Stimulated activated CD4-positive, alpha-beta T cell treated with anti-CD3 and anti-CD28 coated beads, Interleukin-1b, Interleukin-23, amount 100 ng/mL, for 4 hours (primary cell): ENCODE measurements at places on chromosomes 12 and 14.

DNA sequence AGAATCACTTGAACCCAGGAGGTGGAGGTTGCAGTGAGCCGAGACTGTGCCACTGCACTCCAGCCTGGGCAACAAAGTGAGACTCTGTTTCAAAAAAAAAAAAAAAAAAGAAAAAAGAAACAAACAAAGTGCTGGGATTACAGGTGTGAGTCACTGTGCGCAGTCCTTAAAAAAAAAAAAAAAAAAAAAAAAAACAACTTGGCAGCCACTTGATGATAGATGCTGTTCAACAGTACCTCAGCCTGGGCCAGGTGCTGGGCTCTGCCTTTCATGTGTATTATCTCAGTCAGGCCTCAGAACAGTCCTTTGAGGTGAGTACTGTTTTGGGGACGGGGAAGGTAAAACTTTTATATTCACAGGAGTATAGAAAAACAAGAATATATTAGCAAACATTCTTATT lies 9.6 kb downstream of the ACADS start:
- DNase-seq: no peak

DNA sequence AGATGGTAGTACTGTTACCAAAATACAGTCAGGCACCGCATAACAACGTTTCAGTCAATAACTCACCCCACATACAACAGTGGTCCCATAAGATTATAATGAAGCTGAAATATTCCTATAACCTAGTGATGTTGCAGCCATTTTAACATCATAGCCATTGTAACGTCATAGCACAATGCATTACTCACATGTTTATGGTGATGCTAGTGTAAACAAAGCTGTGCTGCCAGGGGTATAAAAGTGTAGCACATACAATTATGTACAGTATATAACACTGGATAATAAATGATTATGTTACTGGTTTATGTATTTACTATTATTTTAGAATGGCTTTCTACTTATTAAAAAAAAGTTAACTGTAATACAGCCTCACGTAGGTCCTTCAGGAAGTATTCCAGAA lies 37.0 kb downstream of the GPR137C start:
- no peak for DNase-seq

DNA sequence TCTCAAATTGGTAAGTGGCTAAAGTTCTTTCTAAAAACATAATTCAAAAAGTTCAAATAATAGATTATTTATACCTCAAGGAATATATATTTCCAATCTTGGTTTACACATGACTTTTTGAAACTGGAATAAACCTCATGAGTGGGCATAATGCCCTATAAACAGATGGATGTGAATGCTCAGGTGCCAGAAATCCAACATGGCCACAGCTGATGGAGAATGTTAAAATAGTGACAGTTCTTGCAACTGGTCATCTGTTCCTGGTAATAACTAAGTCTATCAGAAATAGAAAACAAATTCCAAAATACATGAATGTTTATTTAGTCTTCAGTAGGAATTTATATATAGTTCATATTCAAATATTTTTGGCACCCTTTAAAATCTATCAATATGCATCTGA lies 21.6 kb upstream of the CNOT2 start:
- no peak for DNase-seq

DNA sequence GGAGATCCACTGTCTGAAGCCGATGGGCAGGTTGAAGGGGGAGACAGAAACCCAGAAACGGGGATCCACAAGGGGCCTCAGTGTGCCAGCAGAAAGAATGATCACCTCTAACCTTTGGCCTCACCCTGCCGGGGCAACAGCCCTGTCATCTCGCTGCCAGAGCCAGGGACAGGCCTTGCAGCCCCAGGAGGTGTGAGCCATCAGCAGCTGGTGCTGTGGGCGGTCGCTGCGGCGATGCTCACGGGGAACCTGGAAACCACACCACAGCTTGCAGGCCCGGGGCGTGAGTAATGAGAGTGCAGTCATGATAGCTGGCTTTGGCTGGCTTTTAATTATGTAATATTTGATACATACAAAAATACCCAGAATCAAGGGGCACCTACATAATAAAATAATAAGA lies 4.7 kb upstream of the TTC7B start:
- peak; percentile 54 for DNase-seq

DNA sequence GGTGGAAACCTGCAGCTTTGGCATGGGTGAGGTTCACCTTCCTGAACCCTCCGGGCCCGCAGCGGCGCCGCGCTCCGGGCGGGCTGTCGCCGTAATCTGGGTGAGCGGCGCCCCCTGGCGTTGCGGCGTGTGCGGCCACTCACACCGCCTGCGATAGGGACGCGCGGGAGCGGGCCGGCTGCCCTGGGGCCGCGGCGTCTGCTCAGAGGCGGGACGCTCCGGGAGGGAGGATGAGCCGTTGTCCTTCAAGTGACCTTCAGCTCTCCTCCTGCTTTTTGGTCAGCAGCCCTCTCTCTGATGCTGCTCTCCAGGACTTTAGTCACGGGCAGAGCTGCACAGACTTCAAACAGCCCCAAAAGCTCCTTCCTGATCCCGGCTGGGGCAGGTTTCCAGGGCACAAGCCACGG lies 211.7 kb upstream of the FKBP4 start:
- no peak for DNase-seq

DNA sequence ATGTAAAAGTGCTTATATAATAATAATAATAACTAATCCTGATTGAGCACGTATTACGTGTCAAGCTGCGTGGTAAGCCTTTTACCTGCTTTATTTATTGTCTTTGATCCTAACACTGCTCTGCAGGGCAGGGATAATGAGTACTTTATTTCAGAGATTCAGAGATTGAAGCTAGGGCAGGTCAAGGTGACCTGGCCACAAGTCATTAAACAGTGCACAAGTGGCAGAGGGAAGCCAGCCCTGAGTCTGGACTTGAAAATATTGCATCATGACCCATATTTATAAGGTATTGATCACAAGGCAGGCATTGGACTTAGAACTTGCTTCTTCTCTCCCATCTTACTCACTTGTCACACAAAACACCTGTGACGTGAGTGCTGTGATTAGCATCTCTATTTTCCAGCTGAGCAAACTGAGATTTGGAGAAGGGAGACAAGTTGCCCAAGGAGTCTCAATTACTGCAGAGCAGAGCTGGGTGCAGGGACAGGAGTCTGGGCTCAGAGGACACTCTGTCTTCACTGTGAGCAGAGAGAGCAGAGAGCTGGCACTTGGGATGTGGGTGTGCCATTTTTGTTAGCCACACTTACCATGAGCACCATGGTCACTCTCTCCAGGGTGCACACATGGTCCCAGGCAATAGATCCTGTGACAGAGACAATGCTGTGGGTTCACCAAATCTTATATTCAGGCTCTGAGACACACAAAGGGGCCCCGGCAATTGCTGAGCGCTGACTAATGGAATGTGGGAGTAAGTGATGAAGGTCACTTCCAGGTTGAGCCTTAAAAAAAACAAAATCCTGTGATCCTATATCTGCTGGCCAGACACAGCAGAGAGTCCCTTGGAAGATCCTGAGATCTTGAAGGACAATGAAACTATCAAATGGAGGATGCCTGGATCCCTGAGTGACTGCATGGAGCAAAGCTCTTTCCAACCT lies 113.2 kb upstream of the MED13L start:
- DNase-seq: no peak

DNA sequence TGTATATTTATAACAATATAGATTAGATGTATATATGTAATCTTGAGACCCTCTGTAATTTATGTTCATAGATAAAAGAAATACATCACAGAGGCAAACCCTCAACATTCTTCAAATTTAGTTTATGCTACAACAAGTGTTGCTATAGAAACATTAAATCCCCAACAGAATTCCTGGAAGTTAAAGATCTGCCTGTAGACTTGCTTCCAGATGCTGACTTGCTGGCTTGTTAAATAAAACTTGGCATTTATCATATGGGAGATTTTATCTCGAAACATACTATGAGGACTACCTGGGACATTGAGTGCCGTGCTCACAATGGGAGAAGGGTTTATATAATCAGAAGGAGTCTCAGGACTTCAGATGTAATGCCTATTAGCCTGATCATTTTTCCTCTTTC lies 136.3 kb upstream of the PLXNC1 start:
- DNase-seq: no peak

DNA sequence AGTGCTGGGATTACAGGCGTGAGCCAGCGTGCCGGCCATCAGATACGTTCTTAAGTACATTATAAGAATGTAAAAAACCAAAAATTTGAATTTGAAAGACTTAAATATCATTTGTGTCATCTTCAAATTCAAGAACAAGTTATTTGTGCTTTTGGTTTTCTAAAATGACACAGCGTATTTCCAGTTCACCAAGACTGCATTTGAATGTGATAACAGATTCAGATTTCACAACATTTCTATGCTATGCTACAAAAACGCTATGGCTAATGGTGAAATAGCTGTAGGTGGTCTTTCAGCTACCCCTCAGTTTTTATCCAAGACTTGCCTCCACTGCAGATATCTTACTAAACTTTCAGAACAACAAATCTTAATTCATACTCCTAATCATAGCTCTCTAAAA lies 46.7 kb downstream of the APPL2 start:
- no peak for DNase-seq

GRCh38 chr14:102731101-102731870 lies 46.0 kb upstream of the TRAF3 start:
- DNase-seq: no peak

GRCh38 chr14:90548455-90548854 lies 151.6 kb downstream of the CALM1 start:
- DNase-seq: no peak

GRCh38 chr12:101875162-101875561 lies 2.2 kb upstream of the DRAM1 start:
- no peak for DNase-seq

GRCh38 chr14:74551431-74552371 lies 58.1 kb downstream of the ISCA2 start:
- no peak for DNase-seq

DNA sequence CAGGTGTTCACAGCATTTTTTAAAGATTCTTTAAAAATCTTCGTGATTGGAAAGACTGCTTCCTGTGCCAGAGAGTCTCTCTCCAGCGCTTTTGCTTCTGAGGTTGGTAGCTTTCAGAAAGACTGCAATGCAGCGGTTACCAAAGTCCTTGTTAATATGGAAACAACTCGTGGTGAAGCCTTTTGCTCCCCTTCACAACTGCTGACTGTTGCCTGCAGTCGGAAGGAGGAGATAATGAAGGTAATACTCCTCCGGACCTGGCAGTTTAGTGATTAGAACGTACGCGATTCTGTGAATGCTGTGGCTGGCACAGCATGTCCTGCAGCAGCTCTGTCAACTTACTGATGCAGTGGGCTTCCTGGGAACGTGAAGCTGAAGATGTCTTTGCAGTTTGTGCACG lies 50.9 kb downstream of the TRAF3 start:
- DNase-seq: no peak

- DNase-seq: no peak
Measured at GRCh38 chr14:89303456-89304435, 113.3 kb downstream of the FOXN3 start.

GRCh38 chr12:89729946-89730459 lies 21.4 kb upstream of the ATP2B1 start:
- DNase-seq: no peak

DNA sequence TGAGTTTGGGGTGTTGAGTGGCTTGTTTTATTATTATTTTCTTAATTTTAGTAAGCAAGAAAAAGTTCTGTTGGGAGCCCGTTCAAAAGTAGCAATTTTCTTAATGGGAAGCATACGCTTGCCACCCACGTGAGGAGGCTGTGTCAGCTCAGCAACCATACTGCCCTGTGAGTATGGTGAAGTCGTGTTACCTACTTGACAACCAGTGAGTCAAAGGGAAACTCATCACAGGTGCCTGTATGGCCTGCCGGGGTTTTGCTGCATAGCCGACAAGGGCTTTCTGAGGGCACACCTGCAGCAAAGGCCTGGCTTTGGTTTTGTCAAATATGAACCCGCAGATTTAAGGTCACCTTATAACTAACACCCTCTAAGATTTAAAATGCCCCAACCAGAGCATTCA lies 31.1 kb downstream of the PITPNM2 start:
- peak; percentile 43 for DNase-seq

DNA sequence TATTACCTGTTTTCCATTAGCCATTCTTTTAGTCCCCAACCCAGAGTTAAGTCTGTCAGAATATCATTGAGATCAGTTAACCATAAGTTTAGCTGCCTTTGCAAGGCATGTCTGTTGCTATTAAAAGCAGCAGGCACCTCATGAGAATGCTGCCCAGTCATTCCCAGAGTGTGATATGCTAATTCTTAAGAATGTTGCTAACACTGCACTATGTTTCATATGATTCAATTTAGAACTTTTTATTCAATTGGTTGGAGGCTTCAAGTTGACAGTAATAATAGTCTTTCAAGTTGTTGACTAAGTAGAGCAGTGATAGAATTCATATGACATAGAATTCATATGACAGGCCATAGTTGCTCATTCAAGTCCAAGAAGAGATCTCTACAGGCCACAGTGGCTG lies 292.3 kb downstream of the FUT8 start:
- no peak for DNase-seq

DNA sequence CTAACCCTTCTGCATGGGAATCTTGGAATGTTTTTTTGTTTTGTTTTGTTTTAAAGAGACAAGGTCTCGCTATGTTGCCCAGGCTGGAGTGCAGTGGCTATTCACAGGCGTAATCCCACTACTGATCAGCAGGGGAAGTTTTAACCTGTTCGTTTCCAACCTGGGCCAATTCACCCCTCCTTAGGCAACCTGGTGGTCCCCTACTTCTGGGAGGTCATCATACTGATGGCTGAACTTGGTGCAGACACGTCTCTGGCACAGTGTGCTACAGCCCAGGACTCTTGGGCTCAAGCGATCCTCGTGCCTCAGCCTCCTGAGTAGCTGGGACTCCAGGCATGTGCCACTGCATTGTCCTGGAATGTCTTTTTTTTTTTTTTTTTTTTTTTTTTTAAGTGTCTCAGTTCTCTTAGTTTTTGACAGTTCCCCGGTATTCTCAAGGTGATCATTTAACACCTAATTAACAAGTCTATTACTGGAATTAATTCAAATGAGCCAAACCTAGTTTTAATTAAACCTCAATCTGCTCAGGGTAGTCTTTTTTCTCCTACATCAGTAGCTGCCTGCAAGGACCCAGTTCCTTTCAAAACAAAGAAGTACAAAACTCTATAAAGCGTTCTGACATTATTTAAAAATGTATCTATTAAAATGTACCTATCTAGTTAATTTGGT lies 49.0 kb upstream of the ISM2 start:
- no peak for DNase-seq

DNA sequence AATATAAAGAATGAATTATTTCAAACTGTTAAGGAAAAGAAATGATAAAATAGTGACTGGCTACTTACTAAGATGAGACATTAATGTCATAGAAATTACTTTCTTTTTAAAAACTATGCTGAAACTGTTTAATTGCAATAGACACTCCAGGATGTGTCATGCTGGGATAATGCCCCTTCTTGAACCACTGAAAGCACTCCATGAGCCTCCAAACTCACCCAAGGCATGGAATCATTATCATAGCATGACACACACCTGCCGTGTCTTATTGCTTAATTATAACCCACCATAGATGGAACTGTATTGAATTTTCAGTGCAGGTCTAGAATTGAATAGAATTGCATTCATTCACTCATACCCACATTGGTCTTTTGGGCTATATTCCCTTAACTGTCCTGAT lies 4.3 kb downstream of the MBIP start:
- no peak for DNase-seq
